ENCODE measurements at places on chromosomes 1 and 21.

- peak; percentile 14 for DNase-seq
Measured at GRCh38 chr21:35150562-35151226, 101.6 kb upstream of the RUNX1 start.

GRCh38 chr1:227424953-227425352, 106.7 kb upstream of the CDC42BPA start:
- DNase-seq, result no peak

DNA sequence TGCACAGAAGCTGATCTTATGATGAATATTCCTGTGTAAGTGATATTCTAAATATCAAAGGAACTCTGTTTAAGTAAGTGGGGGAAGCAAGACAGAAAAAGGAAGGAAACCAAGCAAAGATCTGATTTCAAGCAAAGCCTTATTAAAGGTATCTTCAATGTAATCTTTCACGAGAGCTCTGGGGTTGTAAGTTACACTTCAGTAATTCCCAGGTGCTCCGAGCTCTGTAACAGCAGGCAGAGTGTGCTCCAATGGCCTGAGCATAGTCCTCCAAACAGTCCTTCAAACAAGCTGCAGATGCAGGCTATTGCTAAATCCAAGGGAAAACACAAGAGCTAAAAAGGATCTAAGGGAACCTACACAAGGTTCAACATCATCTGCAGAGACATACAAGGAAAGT, 949.7 kb upstream of the TMPRSS15 start:
- DNase-seq, result no peak

DNA sequence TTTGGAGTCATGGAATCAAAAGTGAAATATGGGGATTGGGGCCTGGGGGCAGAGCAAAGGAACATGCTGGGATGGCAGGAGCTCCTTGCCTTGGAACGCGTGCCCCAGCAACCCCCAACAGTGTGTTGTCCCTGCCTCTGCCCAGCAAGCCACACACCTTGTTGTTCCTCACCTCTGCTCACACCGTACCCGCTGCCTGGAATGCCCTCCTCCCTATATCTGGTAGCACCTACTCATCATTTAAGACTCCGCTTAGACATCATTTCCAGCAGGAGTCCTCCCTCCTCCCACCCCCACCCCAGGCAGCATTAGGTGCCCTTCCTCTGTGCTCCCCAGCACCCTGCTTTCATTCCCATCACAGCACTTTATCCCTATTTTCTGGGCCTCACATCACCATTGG, 7.8 kb downstream of the NECTIN4 start:
- no peak for DNase-seq

GRCh38 chr1:87179076-87179810, 149.4 kb upstream of the LMO4 start:
- DNase-seq, result no peak

GRCh38 chr1:17170571-17170970, 34.4 kb upstream of the PADI1 start:
- peak; percentile 62 for DNase-seq

- DNase-seq, result no peak
Measured at GRCh38 chr1:4021136-4021973, 121.3 kb upstream of the C1orf174 start.

GRCh38 chr1:67580691-67581403, 104.2 kb upstream of the GADD45A start:
- DNase-seq, result no peak

DNA sequence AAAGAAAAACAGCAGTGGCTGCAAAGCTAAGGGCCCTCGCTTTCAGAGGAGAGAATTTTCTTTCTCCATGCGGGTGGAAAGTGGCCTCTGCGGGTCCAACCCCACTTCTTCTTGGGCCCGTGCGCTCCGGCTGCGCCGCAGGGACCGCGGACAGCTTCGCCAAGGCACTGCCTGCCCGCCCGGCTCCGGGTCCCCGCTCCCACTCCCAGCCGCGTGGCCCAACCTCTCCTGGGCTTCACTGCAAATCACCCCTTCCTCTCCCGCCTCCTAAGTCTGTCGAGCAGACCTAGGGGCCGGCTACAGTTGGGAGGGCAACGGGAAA, 1.0 kb upstream of the RUNX3 start:
- no peak for DNase-seq

- no peak for DNase-seq
Measured at GRCh38 chr1:31809698-31810097, 6.1 kb downstream of the SPOCD1 start.

DNA sequence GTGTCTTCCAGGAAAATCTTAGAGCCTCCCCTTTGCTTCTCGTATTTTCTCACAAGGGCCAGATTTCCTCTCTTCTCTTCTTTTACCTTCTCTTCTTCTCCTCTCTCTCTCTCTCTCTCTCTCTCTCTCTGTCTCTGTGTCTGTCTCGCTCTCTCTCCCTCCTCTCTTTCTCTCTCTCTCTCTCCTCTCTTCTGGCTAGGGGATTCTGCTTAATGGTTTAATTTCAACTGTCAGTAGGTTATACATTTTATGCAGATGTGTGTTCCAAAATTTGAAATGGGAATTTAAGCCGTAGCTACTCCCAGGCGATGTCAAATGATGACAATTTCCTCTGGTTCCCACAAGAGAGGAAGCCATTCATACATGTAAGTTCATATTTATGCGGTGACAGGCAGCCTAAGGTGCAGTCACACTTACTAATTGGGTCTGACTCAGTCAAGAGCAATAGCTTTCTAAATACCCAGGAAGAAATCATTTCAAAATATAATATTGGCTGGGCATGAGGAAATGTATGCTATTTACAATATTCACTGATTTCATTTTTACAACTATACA, 1.4 kb downstream of the DSCAM start:
- no peak for DNase-seq

- DNase-seq, result peak; percentile 0
Measured at GRCh38 chr21:20882462-20883407, 115.5 kb upstream of the NCAM2 start.

GRCh38 chr1:245056913-245057312, 97.9 kb upstream of the KIF26B start:
- DNase-seq, result no peak

- no peak for DNase-seq
Measured at GRCh38 chr1:180898441-180899219, 14.1 kb upstream of the KIAA1614 start.

- no peak for DNase-seq
Measured at GRCh38 chr1:205348554-205349487, 7.9 kb downstream of the KLHDC8A start.

DNA sequence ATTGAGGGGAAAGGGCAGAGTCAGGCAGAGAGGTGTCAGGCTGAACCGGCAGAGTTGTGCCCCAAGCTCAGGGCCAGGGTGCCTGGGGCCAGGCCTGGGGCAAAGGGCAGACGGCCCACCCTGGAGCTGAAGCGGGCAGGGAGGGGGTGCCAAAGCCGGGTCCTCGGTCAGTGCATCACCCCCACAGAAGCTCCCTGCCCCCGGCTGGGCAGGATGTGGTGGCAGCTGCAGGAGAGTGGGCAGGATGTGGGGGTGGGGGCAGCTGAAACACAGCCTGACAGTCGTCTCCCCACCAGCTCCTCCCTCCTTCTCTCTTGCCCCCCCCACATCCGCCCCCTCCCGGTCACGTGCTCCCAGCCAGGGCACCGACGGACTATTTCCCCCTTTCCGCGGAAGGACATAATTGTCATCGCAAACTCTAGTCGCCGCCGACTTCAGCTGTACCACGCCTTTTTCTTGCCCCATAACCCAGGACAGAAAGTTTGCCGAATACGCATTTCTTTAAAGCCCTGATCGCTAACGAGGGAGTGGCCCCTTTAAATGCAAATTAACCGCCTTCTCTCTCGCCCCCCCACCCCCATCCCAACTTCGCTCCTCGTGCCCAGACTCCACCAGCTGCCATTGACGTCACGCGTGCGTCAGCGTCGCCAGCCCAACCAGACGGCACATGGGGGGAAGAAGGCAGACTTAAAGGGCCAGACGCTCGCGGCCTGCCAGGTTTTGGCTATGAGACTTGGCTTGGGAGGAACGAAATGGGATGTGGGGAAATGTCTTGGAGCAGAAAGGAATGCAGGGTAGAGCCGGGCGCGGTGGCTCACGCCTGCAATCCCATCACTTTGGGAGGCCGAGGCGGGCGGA, 4.5 kb upstream of the MEF2D start:
- peak; percentile 95 for DNase-seq

GRCh38 chr21:20554785-20555184, 443.4 kb upstream of the NCAM2 start:
- DNase-seq, result no peak

GRCh38 chr21:40886931-40887330, 40.0 kb upstream of the DSCAM start:
- DNase-seq, result no peak

DNA sequence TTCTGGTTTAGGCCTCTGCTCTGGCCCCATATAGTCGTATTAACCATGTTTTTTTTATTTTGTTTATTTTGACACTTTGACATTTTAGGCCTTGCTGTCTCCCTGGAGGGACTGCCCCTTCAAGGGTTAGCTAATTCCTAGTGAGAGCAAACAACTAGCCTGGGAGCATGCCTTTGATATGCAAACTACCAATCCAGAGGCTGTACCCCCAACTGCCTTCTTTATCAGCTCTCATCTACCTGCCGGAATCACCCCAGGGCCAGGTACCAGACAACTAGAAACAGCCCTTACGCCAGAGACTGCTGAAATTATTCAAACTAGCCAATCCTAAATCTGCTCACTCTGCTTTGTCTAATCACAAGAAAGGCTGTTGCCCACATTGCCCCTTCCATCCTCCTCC, 13.0 kb upstream of the ST6GALNAC5 start:
- no peak for DNase-seq

DNA sequence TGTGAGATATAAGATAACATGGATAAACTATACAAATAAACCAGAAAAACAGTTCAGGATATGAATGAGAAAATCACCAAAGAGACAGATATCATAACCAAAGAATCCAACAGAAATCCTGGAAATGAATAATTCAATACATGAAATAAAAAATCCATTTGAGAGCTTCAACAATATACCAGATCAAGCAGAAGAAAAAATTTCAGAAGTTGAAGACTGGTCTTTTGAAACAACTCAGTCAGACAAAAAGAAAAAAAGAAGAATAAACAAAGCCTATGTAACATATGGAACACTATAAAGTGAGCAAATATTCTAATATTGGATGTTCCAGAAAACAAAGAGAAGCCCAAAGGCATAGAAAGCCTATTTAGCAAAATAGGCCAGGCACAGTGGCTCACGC, 5.2 kb upstream of the KRTAP12-2 start:
- DNase-seq, result no peak

- DNase-seq, result no peak
Measured at GRCh38 chr21:43825936-43826622, 36.7 kb downstream of the RRP1 start.

- DNase-seq, result no peak
Measured at GRCh38 chr1:181090641-181091126, 2.2 kb downstream of the IER5 start.

DNA sequence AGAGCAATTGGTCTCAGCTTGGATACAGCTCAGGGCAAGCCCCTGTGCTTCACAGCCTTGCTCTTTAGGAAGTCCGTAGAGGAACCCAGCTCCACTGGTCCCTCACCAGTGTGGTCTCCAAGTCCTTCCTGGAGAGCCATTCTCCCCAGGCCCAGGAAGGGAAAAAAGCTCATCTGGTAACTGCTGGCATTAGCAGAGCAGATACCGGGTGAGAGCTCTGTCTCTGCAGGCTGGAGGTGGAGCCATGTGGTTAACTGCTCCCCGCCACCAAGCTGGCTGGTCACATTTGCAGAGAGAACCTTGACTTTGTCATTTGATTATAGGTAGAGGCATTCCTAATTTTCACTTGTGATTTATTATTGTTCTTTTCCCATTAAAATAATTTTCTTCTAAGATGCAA, 169.6 kb downstream of the ROR1 start:
- DNase-seq, result no peak

GRCh38 chr1:145983206-145983675, 13.1 kb downstream of the TXNIP start:
- no peak for DNase-seq

- DNase-seq, result no peak
Measured at GRCh38 chr1:111209622-111210021, 9.2 kb upstream of the DENND2D start.

- peak; percentile 24 for DNase-seq
Measured at GRCh38 chr1:234893725-234894630, 234.7 kb downstream of the TOMM20 start.

DNA sequence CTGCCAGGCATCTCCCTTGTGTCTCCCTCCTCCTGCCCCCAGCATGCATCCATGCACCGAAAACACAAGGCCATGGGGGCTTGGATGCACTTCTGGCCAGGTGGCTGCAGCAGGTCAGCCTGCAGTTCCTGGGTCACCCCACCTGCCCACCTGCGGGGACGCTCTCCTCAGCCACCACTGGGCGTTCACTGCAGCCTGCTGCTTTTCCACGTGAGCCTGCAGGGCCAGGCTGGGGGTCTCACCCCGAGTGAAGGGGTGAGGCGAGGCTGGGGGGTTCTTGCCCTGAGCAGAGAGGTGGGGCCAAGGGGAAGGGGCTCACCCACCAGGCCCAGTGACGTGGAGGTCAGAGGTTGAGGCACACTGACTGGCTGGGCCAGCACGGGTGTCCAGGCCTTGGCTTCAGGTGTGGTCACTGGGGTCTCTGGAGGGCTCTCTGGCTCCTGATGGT, 64.6 kb downstream of the WNT9A start:
- no peak for DNase-seq

- DNase-seq, result no peak
Measured at GRCh38 chr21:33608559-33608958, 20.1 kb upstream of the DONSON start.

- DNase-seq, result no peak
Measured at GRCh38 chr1:247322849-247323586, 8.6 kb downstream of the ZNF496 start.

DNA sequence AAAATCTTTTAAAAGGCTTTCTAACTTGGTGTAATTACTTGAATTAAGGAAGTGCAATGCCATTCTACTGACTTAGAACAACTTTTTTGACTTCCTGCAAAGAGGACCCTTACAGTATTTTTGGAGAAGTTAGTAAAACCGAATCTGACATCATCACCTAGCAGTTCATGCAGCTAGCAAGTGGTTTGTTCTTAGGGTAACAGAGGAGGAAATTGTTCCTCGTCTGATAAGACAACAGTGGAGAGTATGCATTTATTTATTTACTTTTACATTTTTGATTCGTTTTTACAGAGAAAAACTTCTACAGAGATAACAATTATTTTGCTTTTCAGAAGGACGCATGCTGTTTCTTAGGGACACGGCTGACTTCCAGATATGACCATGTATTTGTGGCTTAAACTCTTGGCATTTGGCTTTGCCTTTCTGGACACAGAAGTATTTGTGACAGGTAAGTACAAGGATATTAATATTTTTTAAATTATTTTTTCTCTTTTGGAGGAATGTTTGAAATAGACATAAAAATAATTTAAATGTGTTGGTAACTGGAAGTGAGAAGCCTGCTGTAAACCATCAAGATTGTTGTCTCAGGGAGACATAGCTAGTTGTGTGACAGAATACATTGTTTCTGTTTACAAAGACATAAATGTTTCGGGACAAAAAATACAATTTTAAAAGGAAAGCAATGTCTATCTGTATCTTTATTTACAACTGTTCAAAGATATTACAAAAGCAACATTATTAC, at the start of gene PTPRC:
TSS of gene PTPRC (plus strand) at position 147 of the 742 bp plus-strand sequence. CDS start at position 376, 229 bp downstream.
- DNase-seq, result no peak

DNA sequence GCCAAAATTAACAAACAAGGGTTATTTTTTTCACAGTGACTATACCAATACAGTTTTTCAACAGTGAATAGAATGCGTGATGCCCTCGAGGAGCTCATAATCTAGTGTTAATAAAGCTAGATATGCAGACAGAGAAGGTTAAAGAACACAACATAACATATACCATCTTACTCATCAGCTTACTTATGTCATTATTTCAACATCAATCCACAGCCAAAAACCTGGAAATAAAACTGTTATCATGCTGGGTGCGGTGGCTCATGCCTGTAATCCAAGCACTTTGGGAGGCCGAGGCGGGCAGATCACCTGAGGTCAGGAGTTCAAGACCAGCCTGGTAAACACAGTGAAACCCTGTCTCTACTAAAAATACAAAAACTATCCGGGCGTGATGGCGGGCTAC, 6.1 kb downstream of the STX6 start:
- no peak for DNase-seq
